ENCODE measurements at places on chromosomes 1 and 21.

- no peak for DNase-seq
These were observed 15.1 kb downstream of the TAF13 start for GRCh38 chr1:109060707-109061106.

DNA sequence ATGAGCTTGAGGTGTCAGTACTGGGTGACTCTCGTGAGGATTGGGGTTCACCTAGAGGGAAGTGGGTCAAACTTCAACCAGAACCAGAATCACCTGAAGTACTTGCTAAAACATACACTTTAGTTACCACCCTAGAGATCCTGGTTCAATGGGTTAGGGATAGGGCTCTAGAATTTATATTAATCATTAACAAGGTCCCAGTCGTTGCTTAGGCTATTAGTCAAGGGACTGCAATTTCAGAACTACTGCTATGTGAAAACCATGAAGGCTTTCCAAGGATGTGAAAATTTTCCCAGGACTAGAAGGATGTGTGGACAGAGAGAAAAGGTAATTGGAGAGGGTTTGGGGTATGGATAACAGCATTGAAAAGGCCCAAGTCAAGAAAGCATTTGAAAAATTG, 162.6 kb downstream of the GRIK1 start:
- no peak for DNase-seq

- DNase-seq, result no peak
These were observed 959 bp downstream of the PADI6 start for GRCh38 chr1:17372955-17373354.

DNA sequence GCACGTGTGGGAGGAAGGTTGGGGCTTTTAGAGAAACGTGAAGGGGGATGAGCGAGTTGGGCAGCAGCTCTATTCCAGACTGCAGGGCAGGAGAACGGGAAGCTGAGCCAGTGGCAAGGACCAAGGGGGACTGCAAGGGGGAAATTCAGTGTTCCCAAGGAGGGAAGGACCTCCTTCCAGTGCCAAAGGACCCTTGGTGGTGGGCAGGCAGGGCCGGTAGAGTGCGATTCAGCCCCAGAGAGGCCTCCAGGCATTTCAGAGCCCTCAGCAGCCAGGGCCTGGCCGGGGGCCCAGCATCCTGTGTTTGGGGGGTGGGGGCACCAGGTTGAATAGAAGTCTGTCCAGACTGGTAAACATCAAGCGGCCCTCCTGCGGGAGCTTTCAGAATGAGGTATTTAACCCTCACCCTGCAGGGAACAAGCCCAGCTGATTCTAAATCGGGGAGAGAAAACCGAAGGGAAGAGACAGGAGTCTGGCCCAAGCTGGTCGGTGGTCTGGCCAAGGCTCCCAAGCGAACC, 2.3 kb downstream of the COL9A2 start:
- DNase-seq, result no peak

GRCh38 chr1:233490488-233490887, 123.4 kb upstream of the KCNK1 start:
- DNase-seq, result no peak

DNA sequence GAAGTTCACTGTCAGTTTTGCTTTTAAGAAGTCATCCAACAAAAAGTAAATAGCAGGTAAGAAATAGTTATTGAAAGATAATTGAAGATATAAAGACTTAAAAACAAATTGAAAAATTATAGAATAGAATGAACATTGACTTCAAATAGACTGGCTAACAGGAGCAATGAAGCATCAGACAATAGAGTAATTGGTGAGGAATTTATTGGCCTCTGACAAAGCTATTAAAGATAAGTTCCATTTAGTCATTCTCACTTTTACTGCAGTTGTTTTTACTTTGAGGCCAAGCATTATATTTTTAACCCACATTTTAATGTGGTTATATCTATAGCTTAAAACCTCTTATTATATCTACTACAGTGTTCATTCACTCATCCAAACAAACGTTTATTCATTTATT, 228.8 kb upstream of the ADGRL2 start:
- DNase-seq, result no peak

GRCh38 chr1:184482136-184482535, 95.3 kb downstream of the C1orf21 start:
- no peak for DNase-seq

DNA sequence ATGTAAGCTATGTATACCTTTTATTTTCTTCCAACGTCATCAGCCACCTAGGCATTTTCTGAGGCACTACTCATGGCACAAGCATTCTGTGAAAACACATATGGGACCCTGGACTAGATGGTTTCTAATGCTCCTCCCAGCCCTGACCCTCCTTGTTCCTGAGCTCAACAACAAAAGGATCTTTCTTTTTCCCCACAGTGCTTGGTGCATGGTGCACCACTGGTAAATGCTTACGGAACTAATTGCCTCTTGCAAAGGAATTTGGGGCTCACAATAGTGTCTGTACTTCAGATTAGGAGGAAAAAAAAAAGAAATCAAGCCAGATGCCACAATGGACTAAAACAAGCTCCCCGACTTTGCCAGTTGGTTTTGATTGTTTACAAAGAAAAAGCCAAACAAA, 390.5 kb downstream of the PLPP3 start:
- DNase-seq, result no peak

- no peak for DNase-seq
These were observed 24.7 kb downstream of the TFF3 start for GRCh38 chr21:42290505-42290904.

All from stimulated activated CD8-positive, alpha-beta memory T cell treated with anti-CD3 and anti-CD28 coated beads, Interleukin-4, amount 100 ng/mL, for 1 hour (primary cell).